ENCODE measurements at places on chromosomes 5 and 9.

GRCh38 chr9:73264631-73265030, 113.0 kb downstream of the ANXA1 start:
- DNase-seq, result no peak

DNA sequence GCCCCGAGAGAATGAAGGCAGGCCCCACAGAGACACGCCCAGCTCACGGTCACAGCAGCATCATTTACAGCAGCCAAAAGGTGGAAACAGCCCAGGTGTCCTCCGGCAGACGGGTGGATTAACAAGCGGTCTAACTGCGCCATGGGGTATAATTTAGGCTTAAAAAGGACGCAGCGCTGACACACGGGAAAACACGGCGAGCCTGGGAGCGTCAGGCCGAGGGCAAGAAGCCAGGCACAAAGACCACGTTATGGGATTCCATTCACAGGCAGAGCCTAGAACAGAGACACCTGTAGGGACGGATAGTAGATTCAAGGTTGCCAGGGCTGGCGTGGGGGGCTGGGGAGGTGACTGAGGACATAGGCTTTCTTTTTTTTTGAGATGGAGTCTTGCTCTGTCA, 36.9 kb upstream of the TMEM250 start:
- DNase-seq, result no peak

DNA sequence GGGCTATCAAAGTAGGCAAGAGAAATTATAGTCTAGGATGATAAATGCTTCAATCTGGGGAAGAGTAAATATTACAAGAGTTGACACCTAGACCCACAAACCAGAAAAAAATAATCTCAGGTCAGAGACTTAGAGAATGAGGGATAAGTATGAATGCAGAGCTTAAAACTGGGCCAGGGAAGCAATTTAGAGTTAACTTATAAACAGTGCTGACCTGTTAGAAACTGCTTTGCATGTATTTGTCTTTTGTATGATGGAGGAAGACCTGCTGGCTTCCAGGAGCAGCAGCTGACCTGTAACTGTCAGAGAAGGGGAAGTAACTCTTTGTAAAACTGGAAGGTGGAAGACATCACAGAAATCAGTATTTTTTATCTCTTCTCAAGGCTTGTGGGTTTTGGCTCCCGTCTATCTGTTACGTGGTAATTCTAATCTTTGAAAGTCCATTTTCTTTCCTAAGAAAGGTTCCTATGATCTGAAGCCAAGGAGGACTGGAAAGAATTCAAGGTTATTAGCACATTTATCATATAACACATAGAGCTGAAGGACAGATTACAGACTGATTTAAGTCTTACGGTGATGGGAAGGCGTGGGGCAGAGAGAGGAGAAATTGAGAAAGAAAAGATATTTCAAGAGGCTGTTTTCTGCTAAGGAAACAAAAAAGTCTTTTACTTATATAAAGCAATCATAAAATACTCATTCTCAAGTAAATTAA, 114.7 kb upstream of the ADAMTS19 start:
- no peak for DNase-seq

- DNase-seq, result no peak
These were observed 173.0 kb downstream of the SEMA6A start for GRCh38 chr5:116401576-116401975.

DNA sequence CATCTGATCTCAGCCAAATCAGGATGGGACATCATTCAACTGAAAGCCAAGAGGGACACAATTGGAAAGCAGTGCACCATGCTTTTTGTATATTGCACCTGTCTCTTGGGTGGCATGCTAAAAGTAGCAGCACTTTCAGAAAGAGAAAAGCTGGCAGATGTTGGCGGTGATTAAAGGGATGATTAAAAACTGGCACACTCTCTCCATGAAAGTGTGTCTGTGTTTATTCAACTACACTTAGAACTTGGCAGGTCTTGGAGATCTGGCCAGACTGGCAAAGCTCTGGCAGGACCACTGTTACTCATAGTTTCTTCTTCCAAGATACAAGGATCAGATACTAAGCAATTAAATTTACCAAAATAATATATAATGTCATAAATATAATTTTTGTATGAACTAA, 112.9 kb upstream of the ELAVL2 start:
- no peak for DNase-seq

- no peak for DNase-seq
These were observed 10.5 kb downstream of the GLRX start for GRCh38 chr5:95812074-95812471.

DNA sequence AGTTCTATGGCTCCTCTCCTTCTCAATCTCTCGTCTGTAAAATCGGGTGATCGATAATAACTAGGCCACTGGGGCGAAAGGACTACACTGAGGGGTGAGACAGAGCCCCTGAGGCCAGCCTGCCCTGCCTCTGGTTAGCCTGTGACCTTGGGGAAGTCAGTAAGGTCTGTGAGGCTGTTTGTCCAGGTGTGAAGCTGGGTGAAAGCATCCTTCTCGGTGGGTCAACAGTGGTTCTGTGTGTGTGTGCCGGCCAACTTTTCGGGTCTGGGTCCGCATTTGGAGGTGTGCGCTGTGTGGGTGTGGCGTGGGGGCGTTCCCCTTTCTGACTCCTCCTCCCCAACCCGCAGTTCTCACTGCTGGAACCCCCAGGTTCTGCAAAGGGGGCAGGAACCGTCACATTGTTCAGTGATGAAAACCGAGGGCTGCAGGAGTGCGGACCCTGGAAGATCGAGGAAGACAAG, 5.0 kb upstream of the RNF44 start:
- DNase-seq, result peak; percentile 67

GRCh38 chr5:127809533-127809932, 106.3 kb downstream of the CCDC192 start:
- no peak for DNase-seq
